SIG-M5 (cell line): ENCODE measurements at places on chromosomes 3 and 15.

- no peak for DNase-seq
Observed at GRCh38 chr3:140924097-140924873, 17.4 kb upstream of the SLC25A36 start.

GRCh38 chr3:43410592-43410991 is 124.3 kb downstream of the SNRK start:
- no peak for DNase-seq

GRCh38 chr15:74635228-74635627 is 19.6 kb downstream of the CLK3 start:
- no peak for DNase-seq

GRCh38 chr3:65716071-65716751 is 322.5 kb downstream of the MAGI1 start:
- DNase-seq: no peak

DNA sequence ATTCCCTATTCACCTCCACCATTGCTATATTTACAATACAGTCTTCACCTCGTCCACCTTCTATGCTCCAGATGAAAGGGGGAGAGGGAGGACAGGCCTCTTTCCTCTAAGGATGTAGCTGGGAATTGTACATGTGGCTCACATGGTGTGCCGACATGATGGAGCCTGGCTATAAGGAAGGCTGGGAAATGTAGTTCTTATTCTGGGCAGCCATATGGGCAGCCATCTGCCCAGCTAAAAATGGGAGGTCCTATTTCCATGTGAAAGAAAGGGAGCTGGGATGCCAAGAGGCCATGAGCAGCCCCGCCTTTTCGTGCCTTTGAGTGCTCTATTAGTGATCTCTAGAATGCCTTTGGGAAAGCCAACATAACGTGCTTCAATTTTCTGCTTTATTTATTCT is 27.1 kb upstream of the MGLL start:
- no peak for DNase-seq

DNA sequence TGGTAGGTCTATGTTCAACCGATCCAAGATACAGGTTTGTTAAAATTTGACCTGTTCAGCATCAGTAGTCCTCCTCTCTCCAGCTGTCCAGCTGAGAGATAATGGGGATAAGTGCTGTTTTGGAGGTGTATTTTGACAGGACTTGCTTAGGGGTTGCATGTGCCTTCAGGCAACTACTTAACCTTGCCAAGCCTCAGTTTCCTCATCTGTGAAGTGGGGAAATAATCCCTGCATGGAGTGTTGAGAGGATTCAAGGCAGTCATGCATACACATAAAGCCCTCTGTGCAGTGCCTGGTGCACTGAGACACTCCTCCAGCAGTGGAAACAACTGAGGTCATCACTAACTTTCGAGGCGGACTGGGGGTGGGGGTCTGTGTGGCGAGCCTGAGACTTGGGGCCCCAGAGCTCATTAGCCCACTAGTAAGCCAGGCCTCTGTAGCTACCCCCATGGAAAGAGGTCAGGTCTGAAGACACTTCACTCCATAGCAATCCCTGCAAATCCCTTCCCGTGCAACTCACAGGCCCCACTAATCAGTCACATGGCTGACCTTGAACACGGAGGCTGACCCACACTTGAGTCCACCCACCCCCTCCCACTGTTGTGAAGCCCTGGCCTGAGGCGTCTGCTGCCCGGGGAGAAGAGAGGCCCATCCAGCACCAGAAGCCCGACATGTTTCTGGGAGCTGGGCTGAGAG is 25.9 kb upstream of the SLC6A6 start:
- DNase-seq: no peak

GRCh38 chr15:42106288-42106687 is 11.9 kb upstream of the PLA2G4D start:
- no peak for DNase-seq

- DNase-seq: no peak
Observed at GRCh38 chr15:59657635-59658125, 365 bp upstream of the GTF2A2 start.

DNA sequence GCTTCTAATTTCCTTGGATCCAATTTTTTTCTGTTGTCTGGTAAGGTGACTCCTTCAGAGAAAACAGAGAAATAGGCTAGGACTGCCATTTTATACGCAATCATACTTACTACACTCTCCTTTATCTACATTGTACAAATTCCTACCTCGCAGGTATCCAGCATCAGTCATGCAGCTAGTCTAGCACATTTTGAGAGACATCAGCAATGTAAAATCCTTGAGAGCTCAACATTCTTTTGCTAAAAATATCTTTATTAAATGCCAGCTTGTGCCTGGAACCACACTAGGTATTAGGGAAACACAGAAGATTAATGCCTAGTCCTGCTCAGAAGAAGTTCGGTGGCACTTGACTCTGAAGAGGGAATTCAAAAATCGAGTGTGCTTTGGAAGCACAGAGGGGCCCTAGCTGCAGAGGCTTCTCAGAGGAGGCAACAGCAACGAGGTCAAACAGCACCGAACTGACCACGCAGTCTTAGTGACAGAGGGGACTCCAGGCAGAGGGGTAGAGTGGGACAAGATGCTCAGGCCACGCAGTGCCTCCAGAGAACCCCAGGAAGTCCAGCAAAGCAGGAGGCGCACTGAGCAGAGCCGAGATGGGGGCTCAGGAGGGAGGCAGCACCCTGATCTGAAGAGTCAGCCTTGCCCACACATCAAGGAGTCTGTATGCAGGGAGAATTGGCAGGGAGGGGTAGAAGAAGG is 3.5 kb downstream of the FAM174B start:
- no peak for DNase-seq

- DNase-seq: no peak
Observed at GRCh38 chr15:74768099-74768770, 13.6 kb upstream of the CSK start.

DNA sequence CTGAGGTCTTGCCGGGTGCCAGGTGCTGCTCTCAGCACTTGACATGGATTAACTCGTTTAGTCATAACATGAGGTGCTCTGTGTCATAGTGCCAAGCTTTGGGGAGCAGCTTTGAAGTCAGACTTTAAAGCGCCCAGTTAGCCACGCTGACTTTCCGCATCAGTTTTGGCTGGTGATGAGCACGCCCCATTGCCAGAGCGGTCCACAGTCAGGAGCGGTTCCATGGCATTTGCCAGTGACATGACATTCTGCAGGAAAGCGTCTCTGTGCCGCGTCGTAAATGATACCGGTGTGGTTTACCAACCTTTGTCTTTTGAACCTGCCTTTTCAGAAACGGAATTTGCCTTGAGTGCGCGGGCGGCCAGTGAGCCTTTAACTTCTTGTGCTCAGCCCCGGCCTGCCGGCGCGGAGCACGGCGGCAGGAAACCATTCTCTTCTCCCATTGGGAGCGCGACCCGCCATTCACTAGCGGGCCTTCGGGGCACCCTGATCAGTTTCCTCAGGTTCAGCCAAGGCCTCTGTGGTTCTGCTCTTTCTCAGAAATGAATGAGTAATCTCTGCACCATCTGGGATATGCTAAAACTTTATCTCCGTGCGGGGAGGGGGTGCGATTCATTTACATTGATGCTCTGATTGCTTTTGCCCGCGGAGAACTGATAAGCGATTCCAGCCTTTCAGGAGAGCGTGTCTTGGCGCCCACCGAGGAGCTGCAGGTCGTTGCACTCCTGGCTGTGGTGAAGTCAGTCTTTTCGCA is 1.7 kb upstream of the SLC2A2 start:
- no peak for DNase-seq

- no peak for DNase-seq
Observed at GRCh38 chr15:25366058-25366457, 72.8 kb downstream of the UBE3A start.

GRCh38 chr3:52892625-52893311 is 4.6 kb downstream of the STIMATE start:
- DNase-seq: no peak

GRCh38 chr3:60752809-60753208 is 498.4 kb downstream of the FHIT start:
- DNase-seq: no peak

DNA sequence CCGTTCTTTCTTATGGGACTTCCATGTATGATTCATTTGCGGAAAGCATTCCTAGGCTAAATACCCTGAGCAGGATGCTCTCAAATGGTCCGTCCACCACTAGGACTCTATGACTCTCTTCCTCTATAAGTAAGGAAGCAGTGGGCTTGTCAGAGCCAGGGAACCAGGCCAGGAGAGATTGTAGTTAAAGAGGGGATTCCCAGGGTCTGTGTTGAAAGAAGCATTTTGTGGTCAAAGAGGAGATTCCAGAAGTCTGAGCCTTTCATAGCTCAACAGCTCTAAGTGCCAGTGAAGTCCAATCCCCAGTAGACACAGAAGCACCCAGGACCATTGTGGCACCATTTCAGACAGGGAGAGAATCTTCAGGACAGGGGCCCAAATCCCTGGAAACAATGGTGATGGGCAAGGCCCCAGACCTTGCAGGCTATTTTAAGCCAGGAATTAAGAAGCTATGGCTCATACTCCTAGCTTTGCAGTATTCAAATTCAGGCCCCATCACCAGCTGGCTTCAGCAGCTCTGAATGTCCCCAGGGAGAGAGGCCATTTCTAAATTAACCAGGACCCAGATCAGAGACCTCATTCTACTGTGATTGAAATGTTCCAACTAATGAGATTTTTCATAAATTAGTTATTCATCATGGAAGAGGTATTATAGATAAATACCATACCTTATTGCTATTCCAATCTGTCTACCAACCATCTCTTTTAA is 81.7 kb downstream of the CD47 start:
- DNase-seq: no peak

DNA sequence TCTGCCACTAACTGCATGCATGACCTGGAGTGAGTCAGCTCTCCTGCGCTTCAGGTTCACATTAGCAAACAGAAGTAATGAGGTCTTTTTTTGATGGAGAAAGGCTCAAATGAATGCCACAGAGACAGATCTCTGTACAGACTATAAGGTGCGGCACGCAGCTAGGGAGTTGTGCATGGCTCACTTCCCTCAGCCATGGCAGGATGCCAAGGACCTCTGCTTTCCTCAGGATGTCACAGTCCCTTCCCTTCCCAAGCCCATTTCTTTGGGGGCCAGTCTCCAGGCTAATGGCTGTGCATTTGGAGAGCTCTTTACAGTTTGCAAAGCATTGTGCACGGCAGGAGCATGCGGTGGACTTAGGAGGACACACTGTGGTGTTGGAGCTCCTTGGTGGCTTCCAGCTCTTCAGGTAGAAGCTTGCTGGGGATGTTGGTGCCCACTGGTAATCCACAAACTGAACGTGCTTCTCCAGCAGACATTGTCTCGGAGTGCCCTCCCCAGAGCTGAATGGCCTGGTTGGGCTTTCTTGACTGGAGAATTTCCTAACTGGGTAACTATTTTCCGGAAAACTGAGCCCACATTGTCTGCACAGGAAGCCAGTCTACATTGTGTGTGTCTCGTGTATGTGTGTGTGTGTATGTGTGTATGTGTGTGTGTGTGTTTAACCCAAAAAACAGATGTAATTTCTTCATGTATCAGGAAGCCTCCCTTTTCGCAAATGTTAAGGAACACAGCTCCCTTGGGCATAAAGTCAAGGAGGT is 172.5 kb upstream of the TLE3 start:
- no peak for DNase-seq

DNA sequence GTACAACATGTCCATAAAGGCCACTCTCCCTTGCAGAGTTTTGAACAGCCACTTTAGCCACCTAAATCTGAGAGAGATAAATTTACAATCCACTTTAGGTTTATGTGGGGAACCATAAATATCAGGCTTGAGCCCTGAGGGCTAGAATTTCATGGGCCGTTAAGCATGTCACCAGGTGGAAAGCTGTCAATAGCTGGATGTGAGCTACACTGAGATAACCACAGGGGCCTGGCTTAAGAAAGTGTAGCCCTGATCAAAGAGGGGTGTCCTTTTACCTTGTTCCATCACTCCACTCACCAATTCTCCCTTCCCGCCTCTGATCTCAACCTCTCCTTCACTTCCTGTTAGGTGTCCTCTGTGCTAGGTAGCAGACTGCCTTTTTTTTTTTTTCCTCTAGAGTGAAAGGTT is 172.8 kb upstream of the ICE2 start:
- no peak for DNase-seq

GRCh38 chr15:66997212-66997611 is 68.2 kb upstream of the SMAD3 start:
- DNase-seq: no peak

DNA sequence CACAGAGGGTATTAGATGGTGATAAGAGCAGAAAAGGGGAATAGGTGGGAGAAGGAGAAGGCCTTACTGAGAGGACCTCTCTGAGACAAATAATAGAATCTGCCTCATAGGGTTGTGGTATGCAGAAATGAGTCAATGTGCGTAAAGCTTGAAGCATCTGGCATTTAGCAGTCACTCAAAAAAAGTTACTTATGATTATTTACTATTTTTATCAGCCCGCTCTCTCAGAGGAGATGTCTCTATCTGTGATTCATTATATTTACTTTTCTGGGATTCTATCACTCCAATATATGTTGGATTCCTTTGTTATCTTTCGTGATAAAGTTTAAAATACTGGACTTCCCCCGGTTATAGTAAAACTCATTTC is 4.6 kb upstream of the TM4SF1 start:
- DNase-seq: no peak

DNA sequence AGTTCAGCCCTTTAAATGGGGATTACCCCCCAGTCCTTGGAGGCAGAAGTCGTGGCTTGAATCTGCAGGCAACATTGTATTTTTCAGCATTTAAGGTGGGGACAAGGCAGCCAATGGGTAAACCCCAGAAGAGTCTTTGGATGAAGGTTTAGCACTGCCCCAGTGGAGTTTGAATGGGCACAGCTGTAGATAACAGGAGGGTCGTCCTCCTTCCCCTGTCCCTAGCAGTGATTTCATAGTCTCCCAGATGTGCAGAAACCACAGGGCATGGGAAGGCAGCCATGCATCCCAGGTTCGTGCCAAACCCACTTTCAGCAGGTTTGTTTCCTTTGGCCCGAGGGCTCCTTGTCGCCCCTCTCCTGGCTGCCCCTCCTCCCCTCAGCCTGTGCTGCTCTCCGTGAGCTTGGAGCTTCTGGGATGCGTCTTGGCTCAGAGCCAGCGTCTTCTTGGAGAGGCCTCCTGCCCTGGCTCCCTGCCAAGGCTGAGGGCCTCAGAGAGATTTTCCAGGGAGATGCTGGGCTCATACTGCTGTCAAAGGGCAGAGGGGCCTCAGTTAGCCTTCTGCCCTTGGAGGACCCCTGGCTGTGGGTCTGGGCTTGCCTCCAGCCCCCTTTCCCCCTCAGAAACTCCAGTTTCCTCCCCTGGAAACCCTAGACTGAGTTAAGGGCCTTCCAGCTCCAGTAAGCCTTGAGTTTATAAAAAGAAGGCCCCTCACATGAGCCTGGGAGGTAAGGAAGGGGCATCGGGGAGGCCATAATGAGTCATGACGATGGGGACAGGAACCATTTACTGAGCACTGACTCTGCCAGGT is 48.9 kb upstream of the POLG start:
- no peak for DNase-seq

GRCh38 chr15:62021991-62022600 is 38.2 kb downstream of the VPS13C start:
- DNase-seq: no peak
